Stimulated activated CD8-positive, alpha-beta memory T cell treated with anti-CD3 and anti-CD28 coated beads, Interleukin-15, amount 100 ng/mL, for 4 hours (primary cell): ENCODE measurements at places on chromosomes 2 and 18.

DNA sequence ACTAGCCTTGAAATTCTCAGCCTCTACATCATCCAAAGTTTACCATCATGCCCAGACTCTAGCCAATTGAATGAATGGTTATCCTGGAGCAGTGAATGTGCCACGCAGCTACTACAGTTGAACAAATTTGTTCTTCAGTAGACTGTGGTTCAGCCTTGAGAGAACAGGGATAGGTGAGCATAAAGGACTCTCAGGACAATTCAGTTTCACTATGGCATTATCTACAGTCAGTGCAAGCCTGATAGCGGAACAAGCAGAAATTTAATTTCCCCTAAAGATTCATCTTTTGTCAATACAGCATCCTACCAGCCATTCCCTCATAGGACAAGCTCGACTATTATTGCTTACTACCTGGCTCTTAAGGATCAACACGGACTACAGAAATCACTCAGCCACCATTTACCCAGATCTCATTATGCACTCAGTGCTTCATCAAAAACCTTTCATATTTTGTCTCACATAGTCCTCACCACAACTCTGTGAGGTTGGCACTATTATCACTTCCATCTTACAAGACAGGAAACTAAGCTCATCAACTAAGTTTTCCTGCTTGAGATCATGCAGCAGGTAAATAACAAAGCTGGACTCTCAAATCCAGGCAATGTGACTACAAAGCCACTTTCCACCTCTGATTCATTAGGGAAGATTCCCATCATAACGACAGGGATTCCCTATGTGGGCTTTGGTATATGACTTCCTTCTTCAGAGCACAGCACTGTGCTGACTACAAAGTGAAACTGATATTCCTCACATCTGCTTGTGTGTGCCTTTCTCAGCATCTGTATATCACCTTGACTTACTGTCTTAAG lies 181.5 kb upstream of the ACVR2A start:
- no peak for DNase-seq

DNA sequence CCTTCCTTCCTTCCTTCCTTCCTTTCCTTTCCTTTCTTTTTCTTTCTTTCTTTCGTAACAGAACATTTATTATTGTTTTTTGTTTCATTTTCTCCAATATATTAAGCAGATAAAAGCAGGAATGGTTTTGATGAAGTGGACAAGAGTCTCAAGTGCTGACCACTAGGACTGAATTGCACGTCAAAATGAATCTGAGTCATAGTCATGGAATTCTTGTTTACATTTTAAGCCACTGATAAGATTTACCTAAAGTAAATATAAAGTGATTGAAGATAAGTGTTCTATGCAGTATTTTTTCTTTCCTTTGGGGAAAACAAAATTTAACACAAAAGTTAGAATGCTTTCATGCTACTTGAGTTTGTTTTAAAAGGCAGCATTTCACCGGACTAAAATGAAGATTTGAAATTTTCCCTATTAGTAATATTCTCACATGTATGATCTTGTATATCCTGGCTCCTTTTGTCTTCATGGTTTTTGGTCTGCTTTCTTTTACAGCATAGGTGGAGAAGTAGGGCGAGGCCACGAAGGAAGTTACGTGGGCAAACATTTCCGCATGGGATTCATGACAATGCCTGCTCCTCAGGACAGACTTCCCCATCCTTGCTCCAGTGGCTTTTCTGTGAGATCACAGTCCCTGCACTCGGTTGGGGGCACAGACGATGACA lies 113.5 kb downstream of the NYAP2 start:
- DNase-seq: no peak

GRCh38 chr2:44130441-44130840 lies 38.2 kb upstream of the PPM1B start:
- no peak for DNase-seq

DNA sequence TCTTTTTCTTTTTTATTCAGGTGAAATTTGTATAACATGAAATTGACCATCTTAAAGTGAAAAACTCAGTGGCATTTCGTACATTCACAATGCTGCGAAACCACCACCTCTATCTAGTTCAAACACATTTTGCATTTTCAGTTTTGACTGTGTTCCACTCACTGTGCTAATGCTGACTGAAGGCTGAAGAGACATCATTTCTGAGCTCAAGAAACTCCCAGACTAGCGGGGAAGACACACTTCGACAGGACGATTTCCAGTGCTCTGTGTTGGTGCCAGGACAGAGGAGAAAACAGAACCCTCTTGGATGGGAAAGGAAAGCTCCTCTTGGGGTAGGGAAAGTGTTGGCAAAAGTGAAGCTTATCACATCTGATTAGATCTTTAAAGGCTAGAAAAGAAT lies 44.2 kb upstream of the CBLN2 start:
- no peak for DNase-seq

- no peak for DNase-seq
These were observed 62.9 kb upstream of the CTIF start for GRCh38 chr18:48475635-48476549.

- no peak for DNase-seq
These were observed 117.3 kb upstream of the SERPINE2 start for GRCh38 chr2:224156436-224156835.

DNA sequence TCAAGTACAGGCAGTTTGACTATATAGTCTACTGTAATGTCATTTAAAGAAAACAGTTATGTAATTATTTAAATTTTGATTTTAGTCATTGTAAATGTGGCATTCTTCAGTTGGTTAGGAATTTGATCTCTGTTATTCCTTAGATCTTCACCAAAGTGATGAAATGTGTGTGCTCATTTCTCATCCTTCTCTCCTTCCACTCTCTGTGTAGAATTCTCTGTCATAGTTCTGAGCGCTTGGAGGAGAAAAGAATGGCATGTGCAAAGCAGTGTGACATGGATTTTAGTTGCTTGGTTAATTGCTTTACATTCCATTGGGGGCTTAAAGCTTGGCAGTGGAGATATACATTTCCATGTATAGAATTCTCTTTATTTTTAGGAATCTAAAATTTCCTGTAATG lies 14.8 kb downstream of the PIK3C3 start:
- no peak for DNase-seq

GRCh38 chr2:219460424-219460926 lies 25.8 kb downstream of the SPEG start:
- DNase-seq: no peak

- no peak for DNase-seq
These were observed 5.6 kb downstream of the FBXO36 start for GRCh38 chr2:229927817-229928321.

DNA sequence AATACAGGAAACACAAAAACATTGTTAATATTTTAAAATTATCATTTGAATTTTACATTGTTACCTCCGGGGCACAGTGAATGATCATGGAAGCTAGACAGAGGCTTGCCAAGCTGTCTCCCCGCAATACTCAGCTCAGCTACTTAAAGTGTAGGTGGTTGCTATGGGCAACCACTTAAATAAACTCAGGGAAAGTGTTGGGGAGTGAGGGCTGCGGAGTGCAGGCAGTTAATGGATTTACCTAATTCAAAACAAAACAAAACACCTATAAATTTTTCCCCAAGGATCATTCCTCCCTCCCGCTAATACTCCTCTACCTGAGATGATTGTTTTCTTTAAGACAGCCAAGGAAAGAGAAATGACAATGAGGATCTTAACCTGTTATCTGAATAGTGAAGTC lies 349.5 kb downstream of the TGIF1 start:
- no peak for DNase-seq

DNA sequence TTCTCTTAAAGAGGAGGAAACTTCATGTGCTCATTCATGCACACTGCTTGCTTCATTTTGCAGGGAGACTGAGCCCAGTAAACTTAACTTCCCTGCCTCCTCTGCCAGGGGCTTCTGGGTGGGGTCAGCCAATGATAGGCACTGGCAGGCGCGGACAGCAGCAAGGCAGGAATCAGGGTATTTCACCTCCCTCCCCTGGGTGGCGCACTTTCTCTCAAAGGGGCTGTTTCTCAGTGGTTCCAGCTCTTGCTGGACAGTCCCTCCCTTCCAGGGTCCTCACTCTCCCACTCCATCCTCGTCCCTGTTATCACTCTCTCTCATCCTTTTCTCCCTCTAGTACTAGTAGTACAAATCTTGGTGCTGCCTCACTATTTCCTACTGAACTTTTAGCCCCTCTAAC lies 320.5 kb upstream of the ZNF521 start:
- DNase-seq: no peak

DNA sequence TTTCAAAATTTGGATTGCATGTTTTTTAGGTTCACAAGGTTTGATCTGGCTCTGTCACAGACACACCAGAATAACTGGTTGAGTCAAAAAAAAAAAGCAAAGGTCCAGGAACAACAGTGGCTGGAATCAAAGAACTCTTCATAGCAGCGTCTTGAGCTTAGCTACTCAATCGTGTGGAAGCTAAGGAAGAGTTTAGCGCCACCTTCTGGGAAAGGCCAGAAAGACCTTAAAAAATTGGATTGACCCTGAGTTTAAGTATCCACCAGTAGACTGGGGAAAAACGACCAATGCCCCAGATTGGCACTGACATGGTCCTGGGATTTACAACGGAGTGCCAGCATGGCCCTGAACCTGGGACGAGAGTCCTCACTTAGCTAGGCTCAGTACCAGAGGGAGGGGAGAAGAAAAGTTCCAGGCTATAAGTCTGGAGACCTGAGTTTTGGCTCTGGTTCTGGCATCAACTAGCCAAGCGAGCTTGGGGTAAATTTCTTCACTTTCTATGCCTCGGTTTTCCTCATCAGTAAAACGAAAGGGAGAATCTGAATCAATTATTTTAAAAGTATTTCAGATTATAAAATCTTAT lies 71.1 kb upstream of the TFCP2L1 start:
- no peak for DNase-seq

DNA sequence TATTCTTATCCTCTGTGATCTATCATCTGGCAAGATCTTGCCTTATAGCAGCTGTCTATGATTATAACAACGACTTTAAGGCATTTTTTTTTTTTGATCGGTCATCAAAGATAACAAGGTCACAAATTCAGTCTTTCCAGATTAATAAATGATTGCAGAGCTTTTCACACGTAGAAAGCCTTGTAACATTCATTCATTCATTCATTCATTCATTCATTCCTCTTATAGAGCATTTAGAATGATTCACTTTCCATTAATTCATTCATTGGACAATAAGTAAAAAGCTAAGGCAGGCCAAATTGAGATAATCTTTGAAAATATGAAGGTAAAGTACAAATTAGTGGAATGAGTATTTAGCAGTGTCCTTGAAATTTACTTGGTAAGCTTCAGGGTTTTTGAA lies 223.7 kb downstream of the NUP35 start:
- no peak for DNase-seq

GRCh38 chr2:210599476-210599875 lies 43.1 kb downstream of the CPS1 start:
- DNase-seq: no peak

GRCh38 chr2:205640716-205641115 lies 41.6 kb upstream of the NRP2 start:
- DNase-seq: no peak

GRCh38 chr2:230742781-230743180 lies 30.1 kb downstream of the CAB39 start:
- DNase-seq: no peak

GRCh38 chr2:208069186-208069585 lies 43.9 kb upstream of the PLEKHM3 start:
- no peak for DNase-seq

GRCh38 chr2:56231361-56231760 lies 47.6 kb downstream of the CCDC85A start:
- no peak for DNase-seq

- no peak for DNase-seq
These were observed 14.8 kb downstream of the TIMM21 start for GRCh38 chr18:74163019-74163660.

DNA sequence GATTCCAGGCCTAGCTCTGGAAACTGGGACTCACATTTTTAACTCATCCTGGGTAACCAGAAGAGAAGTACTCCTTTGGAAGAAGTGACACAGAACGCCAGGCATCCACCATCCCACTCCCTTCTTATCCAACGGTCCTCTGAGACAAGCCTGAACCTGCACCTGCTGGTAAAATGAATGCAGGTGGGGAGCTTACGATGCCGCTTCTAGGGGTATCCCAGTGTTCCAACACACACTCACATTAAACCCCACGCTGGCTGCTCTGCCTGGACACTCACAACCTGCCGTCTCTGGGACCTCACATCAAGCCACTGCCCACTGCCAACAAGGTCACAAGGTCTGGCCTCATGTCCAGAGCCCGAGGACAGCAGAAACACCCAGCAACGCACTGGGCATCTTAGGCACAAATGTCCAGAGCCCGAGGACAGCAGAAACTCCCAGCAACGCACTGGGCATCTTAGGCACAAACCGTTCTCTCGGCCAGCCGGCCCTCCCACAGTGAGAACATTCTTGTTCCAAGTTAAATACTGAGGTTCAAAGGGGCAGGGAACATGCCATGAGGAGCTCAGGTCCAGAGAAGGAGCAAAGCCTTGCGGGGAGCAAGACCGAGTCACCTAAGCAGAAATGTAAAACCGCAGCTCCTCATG lies 9.9 kb downstream of the SLC66A2 start:
- DNase-seq: no peak

DNA sequence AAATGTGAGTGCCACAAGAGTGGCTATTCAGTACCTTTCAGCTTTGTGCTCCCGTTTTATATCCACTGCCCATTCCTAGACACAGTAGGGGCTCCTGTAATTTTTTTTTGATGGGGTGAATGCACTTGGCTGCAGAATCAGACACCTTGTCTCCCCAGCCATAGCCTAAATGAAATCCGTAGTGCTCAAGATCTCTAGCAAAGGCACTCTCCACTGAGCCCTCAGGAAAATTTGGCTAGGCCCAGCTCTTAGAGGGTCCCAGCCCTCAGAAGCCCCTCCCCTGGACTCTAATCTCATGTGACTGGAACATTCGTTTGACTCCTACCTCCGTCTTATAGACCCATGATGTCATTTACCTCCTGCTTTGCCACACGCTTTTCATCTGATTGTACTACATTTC lies 323.9 kb downstream of the SMAD2 start:
- DNase-seq: no peak

DNA sequence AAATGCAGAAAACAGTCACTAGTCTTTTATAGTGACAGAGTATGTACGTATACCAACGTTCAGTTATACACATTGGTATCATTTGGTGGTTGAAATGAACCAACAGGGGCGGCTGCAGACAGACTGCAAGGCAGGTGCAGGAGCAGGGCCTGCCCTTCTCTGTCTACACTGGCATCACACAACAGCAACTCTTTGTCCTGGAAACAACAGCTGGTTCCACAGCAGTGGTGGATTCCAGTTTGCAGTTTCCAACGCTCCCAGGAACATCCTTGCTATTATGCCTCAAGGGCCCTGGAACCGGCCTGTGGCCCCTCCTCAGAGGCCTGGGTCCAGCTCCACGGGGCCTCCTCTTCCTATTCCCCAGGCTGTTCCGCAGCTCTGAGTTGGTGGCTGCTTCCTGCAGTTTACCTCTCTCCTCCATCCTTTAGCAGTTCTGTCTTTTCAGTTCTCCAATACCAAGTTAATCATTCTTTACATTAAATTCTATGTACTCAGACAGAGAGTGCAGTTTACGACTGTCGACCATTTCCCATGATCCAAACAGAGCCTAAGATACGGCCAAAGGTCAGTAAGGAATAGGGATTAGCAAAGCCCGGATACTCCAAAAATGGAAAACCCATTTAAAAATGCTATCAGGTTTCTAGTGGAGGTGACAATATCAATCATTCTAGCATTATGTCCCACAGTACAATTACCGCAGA lies 87.8 kb downstream of the NOL10 start:
- DNase-seq: no peak
